ENCODE measurements at places on chromosomes 7 and 10. TPM values are rescaled to one million over a fixed set of nuclear protein-coding genes. Genes with fewer than 3 reads are reported as not detected.

DNA sequence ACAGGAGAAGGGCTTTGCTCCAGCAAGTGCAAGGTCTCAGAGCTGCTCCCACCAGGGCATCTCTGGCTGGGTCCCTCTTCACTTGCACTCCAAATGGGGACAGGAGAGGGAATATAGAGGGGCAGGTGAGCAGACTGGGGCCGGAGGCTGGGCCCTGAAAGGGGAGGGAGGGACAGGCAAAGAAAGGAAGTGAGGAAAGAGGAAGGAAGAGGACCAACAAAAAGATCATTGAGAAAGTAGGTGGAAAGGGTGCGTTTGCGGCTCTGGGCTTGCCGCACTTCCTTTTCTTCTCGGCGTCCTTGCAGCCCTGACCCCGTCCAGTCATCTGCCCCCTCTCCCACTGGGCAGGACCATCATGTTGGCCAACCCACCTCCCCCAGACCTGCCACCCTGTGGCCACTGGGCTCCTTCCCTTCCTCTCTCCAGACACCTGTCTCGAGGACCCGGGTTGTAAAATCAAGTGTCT, 14.0 kb downstream of the ITPRIP start:
- no peak for DNase-seq

The LOXL4 gene
- 8.6 TPM for total RNA-seq

DNA sequence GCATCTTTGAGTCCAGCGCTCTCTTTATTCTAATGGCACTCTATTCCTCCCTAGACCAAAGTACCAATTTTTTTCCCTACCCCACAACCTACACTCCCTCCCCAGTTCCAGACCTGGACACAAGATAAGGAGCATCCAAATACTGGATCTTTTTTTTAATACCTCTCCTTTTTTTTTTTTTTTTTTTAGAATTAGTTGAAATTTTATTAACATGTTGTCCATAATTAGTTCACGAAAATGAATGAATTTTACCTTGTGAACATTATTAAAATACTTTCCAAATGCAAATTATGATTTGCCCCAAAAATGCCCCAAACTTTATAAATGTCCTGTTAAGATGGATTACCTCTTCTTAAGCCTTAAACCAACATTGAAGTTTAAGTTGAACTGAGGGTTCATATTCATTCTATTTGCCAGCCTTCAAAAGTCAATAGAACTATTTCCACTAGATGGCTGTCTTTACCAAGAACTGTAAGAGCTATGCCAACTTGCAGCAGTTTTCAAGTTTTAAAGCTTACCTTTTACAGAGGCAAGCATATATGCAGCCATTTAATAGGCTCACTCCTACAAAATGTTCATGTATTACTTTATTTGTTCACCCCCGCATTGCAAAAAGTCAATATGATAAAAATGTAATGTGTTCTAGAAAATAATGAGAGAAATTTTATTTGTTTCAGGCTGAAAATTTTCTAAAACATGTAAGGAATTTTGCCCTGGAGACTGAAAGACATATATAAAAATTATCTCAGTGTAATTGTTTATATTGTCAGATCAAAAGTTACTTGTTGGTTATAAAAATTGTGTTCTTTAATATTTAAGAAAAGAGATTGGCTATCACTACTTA, 39.7 kb upstream of the TNKS2 start:
- no peak for DNase-seq

- no peak for DNase-seq
These were observed 40.4 kb upstream of the MGMT start for GRCh38 chr10:129426606-129427005.

GRCh38 chr10:48691812-48692528, 7.3 kb downstream of the WDFY4 start:
- DNase-seq, result no peak

The HOXA13 gene
- total RNA-seq, result 0.78 TPM

- no peak for DNase-seq
These were observed 19.0 kb downstream of the MDH2 start for GRCh38 chr7:76066716-76067503.

DNA sequence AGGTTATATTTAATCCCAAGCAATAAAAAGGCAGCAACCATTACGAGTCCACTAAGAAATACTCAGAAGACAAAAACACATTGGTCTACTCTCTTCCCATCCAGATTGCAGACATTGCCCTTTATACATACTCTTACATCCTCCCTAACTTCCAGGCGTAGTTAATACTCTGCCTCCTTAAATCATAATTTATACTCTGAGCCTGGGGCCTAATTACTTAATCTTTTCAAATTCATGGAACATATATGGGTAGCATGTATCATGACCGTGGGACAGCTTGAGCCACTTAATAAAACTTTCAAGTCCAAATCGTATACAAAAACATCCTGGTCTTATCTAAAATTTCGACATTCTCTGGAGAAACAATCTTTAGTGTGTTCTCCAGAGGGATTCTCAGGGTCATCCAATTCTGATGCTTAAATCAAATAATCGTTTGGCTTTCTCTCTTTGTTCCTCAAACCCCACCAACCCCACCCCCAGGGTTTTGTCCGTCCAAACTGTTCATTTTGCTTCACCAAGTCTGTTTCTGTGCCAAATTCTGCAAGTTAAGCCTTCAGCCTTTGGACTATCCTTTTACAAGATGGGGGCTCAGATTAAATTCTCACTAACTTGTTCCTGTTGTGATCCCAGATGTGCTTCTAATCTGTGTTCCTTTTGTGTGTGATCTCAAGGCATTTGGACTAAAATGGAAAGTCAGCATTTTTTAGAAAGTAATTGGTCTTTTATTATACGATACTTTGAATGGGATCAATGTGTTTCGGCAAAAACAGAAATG, 86.4 kb downstream of the ADAM12 start:
- no peak for DNase-seq

GRCh38 chr10:69018613-69019012, 30.0 kb downstream of the KIFBP start:
- no peak for DNase-seq

GRCh38 chr10:132306343-132306685, 1.4 kb downstream of the STK32C start:
- no peak for DNase-seq

DNA sequence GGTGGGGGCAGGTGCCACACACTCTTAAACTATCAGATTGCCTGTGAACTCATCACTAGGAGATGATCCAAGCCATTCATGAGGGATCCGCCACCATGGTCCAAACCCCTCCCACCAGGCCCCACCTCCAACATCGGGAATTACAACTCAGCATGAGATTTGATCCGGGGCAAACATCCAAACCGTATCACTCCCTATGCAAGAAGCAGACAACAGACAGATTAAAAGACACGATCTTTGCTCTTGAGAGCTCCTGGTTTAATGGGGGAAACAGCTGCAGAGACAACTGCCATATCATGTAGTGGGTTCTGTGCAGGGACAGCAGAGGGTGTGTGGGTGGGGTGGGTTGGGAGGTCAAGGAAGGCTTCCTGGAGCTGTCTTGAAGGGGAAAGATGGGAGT, 123.6 kb downstream of the EMX2 start:
- no peak for DNase-seq

All from tibial nerve (tissue), 4 donors.